Large intestine (tissue), 12 donors: ENCODE measurements at places on chromosomes 7 and 10. TPM values are rescaled to one million over a fixed set of nuclear protein-coding genes. Genes with fewer than 3 reads are reported as not detected.
A peak's percentile ranks its signal among the peaks of the same experiment; 100 is the strongest.

- no peak for DNase-seq
Measured at GRCh38 chr7:123598657-123599056, 3.0 kb upstream of the ASB15 start.

- DNase-seq = no peak
Measured at GRCh38 chr10:88693392-88694020, 12.5 kb upstream of the LIPK start.

DNA sequence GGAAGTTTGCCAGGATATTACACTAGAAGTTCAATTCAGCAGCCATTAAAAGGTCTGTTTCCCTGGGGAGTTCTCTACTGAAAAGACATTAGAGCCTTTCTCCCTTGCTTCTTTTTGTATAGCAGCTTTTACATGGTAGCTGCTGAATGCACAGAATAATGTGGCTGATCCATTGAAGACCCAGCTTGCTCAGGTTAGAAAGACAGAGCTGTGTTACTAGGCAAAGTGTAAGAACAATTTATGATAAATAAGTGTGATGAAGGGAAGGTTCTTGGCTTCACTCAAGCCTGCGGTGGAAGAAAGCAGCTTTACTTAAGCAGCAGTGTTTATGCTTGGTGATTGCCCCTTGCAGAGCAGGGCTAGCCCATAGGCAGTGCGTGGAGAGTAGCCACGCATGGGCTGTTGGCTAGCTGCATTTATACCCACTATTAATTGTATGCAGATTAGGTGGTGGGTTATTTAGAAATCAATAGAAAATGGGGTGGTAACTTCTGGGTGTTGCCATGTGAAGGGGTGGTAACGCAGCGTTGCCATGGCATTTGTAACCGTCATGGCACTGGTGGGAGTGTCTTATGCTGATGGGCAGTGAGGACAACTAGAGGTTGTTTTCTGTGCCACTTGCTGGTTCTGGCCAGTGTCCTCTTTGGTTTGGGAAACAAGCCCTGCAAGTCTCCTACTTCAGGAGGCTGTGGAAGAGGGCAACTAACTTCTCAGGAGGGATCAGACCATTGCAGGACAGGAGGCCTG lies 942.9 kb downstream of the NRG3 start:
- DNase-seq = no peak

DNA sequence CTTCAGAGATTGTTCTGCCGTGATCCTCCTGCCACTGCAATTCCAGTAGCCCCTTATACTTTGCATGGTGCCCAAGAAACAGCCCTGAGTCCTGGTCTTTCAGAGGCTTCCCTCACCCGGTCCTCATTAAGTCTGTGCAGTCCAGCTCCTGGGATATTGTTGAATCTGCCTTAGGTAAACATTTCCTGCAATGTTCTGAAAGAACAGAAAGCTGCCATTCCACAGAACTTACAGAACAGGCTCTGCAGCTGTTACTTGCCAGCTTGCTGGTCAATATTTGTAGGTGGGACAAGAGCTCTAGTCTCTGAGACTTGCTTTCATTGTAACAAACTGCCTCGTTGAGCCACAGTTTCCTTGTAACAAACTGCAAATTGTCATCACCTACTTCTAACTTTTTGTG lies 115.0 kb upstream of the KIF5B start:
- peak; percentile 53 for DNase-seq

PALD1 gene
- 6.1 TPM for polyA plus RNA-seq

CCL26 gene
- polyA plus RNA-seq = 0.12 TPM

BCCIP gene
- 56.3 TPM for polyA plus RNA-seq

GPR15LG gene
- 1.4 TPM for polyA plus RNA-seq
